ENCODE measurements at places on chromosomes 12 and 14.

DNA sequence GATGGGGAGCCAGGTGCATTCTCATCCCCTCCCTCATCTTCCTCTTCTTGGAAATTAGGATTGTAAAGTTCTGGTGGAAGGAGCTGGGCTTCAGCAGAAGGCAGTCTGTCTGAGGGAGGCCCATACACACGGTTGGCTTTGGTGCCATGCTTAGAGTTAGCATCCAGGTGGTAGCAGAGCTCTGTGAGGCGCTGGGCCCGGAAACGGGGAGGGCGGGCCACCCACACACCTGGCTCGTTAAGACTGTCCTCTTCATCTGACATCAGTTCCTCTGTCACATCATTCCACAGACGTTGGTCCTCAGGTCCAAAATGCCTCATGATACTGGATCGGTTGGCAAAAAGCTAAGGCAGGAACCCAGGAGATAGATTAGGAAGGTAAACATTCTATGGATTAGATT, 4.9 kb upstream of the AJUBA start:
- DNase-seq = no peak

DNA sequence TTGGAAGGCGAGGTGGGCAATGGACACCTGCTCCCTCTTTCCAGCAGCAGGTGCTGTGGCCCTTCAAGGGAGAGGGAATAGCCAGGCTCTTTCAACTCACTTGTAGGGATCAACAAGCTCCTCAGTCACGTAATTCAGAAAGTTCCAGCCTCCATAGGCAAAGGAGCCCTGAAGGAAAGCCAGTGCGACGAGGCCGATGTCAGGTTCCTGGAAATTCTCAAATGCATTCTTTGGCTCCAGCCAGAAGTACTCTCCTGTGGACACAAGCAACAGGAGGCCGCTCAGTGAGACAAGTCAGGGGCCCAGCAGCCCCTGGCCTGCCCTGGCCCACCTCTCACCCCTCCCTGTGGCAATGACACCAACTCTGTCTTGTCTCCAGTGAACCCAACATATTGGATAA, 21.3 kb upstream of the CEBPE start:
- DNase-seq = no peak

- DNase-seq = no peak
Measured at GRCh38 chr12:76192416-76192815, 107.9 kb upstream of the NAP1L1 start.

DNA sequence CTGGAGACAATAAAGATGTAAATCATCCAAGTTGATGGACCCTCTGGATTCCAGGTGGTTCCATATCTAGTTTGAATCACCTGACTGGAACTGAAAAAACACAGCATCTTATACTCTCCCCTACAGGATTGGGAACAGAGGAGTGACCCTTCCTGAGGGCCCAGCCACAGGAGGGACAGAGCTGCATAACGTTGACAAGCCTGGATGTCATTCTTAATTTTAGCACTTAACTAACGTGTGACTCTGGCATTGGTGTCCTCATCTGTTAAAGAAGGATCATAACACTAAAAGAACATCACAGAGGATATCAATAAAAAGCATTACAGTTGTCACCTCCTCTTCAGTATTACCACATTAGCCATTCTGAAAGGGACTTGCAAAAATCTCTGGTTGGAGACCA, 47.7 kb downstream of the STON2 start:
- DNase-seq = no peak

DNA sequence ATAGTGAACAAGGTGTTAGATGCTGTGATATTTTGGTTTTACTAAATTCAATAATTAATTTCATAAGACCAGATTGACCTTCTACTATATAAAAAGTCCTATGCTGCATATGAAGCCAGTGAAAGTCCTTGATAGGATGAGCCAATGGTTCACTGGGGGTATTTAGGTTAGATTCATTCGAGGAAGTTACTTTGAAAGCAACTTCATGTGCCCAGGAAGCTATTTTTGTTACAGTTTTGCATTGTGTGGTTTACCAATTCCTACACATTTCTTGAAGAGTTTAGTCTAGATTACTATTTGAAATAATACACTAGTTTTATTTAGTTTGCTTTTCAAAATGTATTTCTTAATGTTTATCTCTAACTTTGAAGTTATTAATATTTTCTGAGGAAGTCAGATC, 58.5 kb upstream of the RMST start:
- no peak for DNase-seq

- no peak for DNase-seq
Measured at GRCh38 chr12:130014485-130014807, 110.6 kb upstream of the TMEM132D start.

GRCh38 chr12:132083614-132083940, 60.5 kb downstream of the DDX51 start:
- no peak for DNase-seq

GRCh38 chr12:4849115-4849541, 60.6 kb upstream of the KCNA1 start:
- DNase-seq = no peak

DNA sequence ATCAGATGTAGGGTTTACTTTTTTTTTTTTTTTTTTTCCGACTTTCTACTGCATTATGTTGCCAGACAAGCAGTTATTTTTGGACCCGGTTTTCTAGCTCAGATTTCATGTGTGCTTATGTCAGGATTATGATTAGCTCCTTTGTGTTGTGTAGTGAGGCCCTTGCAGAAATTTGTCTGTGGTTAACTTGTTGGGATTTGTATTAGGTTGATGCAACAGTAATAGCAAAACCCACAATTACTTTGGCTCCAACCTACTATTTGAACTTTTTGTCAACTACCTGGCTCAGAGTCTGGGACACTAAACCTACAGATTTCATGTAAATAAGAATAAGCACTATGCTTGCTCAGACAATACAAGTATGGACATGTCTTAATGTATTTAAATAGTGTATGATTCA, 44.1 kb upstream of the KCNJ8 start:
- no peak for DNase-seq

DNA sequence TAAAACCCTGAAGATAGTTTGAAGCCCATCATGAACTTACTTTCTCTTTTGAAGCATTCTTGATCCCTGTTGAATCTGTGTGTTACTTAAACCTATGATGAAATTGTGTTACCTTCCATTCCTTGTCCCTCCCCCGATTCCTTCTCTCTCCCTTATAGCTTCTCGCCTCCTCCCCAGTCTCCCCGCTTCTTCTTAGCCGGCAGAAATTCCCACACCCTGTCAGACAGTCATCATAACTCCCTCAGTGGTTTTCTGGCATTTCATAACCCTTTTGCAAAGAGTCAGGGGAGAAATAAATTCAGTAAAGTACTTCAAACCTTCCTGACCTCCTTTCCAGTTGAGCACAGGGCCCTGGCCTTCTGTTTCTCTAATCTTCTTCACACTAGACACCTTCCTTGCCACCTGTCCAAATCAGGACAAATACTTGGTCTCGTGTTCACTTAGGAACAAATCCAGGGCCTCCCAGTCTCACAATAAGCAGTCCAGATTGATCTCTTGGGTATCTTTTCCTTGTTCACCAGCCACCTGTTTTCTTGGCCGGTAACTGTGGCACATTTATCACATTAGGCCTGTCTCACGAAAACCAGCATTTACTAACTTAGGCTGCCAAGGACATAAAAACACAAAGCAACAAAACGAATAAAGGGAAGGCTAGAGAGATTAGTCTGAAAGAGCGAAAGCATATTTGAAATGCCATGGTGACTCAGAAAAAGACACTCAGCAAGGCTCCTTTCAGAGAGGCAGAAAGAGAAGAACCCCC, 355.9 kb downstream of the TMTC2 start:
- no peak for DNase-seq

- no peak for DNase-seq
Measured at GRCh38 chr12:700016-700415, 36.8 kb upstream of the NINJ2 start.

DNA sequence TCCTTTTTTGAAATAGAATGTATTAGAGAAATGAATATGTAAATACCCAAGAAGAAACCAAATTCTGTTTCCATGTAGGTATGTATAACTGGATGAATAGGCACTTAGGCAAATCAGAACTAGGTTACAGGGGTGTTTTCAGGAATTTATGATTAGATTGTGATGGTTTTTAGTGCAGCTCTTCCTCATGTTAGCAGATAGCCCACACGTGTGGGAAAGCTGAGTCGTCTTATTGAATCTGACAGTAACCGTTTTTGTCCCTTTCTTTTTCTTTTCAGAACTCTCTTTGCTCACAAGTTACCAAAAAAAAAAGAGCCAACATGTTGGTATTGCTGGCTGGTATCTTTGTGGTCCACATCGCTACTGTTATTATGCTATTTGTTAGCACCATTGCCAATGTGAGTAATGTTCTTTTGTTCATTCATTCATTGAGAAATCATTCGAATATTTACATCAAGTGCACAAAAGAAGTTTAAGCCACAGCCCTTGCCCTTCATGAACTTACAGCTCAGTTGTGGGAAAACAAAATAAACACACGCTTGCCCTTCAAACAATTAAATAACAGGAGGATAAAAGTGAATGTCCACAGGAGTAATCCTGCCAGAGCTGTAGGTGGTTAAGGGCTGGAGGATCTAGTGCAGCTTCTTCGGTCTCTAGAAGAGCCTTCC, 14.8 kb downstream of the EMP1 start:
- no peak for DNase-seq

GRCh38 chr12:117441751-117442150, 80.3 kb upstream of the NOS1 start:
- no peak for DNase-seq

GRCh38 chr12:94289461-94290312, 141.3 kb downstream of the PLXNC1 start:
- DNase-seq = no peak

GRCh38 chr12:78683031-78683430, 181.5 kb upstream of the SYT1 start:
- DNase-seq = no peak

DNA sequence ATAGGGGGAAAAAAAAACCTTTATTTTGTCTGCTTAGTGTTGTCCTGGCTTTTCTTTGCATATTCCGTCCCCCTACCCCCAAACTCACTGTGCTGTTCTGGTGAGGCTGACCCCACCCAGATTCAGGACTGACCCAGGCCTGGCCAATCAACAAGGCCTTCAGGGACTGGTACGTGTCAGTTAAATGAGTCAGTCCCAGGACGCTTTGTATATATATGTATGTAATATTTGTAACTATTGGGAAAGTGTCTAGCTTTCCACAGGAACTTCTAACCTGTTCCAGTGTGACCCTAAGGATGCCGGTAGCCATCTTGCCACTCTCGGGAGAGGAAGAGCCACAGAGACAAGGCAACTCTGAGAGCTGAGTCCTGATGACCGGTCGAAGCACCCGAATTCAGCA, 107.4 kb downstream of the VCPKMT start:
- DNase-seq = no peak

DNA sequence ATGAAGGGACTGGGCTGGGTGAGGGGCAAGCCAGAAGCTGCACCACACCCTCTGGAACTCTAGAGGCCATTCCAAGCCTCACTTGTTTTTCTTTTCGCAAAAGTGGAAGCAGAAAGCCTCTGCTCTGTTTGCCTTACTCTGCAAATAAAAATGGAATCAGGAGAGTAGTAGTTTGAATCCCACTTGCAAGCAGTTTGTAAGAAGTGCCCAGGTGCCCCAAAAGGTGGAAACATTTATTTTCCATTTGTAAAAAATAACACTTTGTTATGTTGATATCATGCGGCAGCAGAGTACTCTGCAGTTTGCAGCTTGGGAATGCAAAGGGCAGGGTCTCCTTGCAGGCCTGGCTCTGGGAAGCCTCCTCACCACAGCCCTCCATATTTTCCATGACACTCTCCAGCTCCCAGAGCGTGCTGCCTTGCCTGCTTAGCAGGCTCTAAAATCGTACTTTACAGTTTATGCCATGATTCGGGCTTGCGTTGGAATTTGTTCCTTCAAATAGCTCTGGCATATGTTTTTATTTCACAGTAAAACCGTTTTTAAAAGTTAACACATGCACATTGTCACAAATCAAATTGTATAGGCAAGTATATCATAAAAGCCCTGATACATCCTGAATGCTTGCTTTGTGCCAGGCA, 20.0 kb downstream of the TUNAR start:
- no peak for DNase-seq

GRCh38 chr14:55665067-55665675, 85.2 kb downstream of the KTN1 start:
- DNase-seq = no peak

DNA sequence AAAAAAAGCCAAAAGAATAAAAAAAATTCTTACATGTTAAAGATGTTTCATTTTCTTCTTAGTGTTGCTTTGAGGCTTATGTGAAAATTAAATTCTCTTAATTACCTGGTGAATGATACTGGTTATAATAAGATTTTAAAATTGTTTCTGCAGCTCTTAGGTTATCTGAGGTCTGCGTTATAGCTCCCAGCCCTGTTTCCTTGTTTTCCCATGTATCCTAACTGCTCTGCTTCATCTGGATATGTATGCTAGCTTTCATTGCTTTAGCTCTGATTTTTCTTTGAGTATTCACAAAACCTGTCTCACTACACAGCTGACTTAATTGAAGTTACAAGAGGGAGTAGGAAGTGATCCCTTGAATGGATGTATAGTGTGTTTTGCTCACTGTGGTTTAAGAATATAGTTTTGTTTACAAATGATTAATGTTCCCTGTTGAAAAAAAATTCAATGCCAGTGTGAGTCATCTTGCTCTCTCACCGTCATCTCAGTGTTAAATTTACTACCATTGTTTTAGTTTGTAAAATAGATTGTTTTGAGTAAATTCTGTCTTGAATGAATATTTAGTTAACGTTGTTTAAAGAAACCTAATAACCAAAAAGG, 26.8 kb downstream of the CPSF6 start:
- DNase-seq = no peak

- DNase-seq = no peak
Measured at GRCh38 chr14:72060917-72061316, 128.7 kb downstream of the RGS6 start.

- no peak for DNase-seq
Measured at GRCh38 chr12:11624116-11624515, 25.4 kb upstream of the ETV6 start.

DNA sequence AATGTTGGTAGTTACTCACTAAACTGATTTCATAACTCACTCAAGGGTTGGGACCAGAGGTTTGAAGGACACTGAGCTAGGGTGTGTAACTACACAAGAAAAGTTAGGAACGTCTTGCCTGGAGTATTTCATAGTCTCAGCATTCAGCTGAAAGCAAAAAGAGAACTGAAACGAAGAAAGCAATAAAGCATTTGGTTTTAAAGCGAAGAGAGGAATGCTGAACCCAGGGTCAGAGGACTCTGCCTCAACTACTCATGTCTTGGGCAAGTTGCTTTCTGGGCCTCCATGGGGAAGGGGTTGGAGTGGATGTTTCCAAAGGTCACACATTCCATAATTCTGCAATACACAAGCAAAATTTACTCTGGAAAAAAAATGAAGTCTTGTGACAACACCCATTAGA, 1.4 kb downstream of the GNS start:
- no peak for DNase-seq

DNA sequence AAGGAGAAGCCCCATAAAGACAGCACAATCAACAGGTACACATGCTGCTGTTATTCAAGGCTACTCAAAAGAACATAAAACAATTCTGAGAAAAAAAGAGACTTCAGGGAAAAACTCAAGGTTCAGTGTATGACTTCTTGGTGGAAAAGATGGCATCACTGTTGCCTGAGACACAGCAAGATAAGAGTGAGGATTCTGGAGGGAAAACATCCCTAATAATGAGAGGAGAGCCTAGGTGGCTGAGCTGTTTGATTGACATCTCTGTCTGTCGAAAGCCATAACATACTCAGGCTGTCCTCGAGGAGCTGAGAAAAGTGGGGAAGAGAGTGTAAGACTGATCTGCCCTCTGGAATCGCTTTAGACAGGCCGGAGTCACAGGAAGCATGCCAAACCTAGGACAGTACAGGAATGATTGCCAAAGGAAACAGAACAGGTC, 193.4 kb upstream of the AMIGO2 start:
- DNase-seq = no peak

- no peak for DNase-seq
Measured at GRCh38 chr12:100553936-100554335, 19.5 kb upstream of the GAS2L3 start.

All from effector CD8-positive, alpha-beta T cell (primary cell).